ENCODE measurements at places on chromosomes 7 and 10.
A peak's percentile ranks its signal among the peaks of the same experiment; 100 is the strongest.

DNA sequence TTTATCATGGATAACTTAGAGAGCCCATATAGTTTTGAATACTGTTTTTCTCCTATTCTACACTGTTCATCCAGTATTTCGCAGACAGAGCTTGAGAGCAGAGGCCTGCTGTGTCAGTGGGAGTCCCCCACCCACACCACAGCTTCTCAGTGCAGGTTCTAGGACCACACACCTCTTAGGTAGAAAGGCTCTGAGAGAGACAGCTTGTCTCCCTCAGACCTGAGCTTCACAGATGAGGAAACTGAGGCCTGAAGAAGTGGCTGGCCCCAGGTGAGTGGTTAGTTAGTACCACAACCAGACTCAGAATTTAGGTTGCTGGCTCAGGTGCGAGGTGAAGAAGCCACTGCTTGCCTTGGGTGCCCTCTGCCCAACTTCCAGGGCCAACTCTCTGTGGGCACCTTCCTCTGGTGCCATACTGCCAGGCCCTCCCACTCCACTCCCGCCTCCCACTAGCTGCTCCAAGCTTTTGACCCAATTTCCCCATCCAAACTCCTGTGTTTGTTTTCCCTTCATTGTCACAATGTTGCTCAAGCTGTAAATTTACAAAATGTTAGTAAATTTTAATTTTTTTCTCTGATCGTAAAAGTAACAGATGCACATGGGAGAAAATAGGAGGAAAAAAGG lies 7.6 kb upstream of the HILPDA start:
- DNase-seq: no peak

DNA sequence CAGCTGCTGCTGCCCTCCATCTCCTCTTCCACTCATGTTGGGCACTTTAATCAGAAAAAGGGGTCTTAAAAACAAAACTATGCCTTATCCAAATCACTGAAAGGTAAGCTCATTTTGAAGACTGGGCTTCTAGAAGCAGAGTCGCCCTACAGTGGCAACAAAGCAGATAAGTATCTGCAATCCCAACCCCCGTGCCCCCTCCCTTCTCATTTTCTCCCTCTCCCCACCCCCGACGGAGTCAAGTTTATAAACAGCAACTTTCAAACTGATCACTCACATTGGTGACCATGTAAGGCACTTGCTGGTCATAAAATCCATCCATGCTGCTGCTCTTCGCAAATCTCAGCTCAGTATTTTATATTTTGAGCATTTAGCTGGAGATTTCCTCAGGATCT lies 738 bp downstream of the ETV1 start:
- peak; percentile 46 for DNase-seq

- peak; percentile 89 for DNase-seq
These were observed 80.4 kb downstream of the EGFR start for GRCh38 chr7:55099066-55099820.

DNA sequence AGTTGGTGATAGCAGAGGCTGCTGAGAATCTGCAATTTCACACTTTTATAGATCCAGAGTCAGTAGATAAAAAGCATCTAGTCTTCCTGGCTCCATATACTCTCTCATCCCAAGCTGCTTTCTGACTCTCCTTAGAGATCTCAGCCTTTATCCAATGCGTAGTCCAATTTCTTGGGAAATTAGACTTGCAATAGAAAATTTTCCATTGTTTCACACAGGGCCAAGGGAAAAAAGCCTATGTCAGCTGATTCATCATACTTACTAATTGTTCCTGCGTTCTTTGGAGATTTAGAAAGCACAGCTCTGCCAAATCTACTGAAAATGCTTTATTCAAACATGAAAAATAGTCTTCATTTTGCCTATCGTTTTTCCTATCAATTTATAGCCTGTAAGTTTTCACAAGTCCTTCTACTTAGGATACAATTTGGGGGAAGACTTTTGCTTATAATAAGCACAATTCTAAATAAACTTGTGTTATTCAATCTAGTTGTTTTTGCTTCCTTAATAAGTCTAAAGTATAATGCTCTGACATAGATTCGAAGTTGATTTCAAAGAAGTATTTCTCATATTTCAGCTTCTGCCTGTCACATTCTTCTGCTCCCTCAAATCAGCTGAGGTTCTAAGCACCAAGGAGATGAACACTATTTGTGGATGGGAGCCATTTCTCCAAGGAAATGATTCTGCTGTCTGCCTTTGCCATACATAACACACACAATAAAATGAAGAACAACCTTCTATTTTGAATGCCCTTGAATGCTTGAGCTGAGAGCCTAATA lies 165.4 kb downstream of the ADAM12 start:
- peak; percentile 82 for DNase-seq

GRCh38 chr7:68697796-68698280 lies 900.4 kb upstream of the AUTS2 start:
- DNase-seq: peak; percentile 58

- no peak for DNase-seq
These were observed 80.0 kb downstream of the DAGLB start for GRCh38 chr7:6367701-6368211.

DNA sequence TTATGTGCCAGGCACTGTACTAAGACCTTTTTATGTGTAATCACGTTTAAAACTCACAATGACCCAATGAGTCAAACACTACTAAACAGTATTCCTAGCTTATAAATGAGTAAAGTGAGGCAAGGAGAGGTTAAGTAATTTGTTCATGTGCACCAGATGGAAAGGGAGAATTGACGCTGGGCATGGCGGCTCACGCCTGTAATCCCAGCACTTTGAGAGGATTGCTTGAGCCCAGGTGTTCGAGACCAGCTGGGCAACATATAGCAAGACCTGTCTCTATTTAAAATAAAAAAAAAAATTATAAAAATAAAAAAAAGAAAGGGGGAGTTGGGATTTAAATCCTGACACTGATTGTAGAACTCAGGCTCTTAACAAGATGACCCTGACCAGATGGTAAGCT lies 46.7 kb upstream of the DLG5 start:
- no peak for DNase-seq

- no peak for DNase-seq
These were observed 14.8 kb upstream of the MKLN1 start for GRCh38 chr7:131312838-131313237.

- DNase-seq: no peak
These were observed 219.1 kb downstream of the TCERG1L start for GRCh38 chr10:131092386-131092785.

DNA sequence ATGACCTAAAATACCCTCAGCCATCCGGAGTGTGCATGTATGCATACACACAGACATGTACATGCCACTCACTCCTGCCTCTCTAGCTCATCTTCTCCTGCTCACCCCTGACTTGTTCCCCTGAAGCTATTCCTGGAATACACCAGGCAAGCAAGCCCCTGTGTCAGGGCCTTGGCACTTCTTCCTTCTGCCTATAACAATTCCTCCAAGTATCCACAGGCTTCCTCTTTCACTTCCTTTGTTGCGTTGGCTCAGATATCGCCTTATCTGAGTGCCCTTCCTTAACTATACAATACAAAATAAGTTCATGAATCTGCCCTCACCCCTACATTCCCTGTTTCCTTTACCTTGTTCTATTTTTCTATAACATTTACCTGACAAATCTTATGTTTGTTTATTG lies 88.8 kb downstream of the NOD1 start:
- DNase-seq: no peak
